NK-92 treated with Interleukin-12 subunit alpha and Interleukin-12 subunit beta, amount 100 ng/mL, for 24 hours (cell line): ENCODE measurements at places on chromosomes 3 and 15.

DNA sequence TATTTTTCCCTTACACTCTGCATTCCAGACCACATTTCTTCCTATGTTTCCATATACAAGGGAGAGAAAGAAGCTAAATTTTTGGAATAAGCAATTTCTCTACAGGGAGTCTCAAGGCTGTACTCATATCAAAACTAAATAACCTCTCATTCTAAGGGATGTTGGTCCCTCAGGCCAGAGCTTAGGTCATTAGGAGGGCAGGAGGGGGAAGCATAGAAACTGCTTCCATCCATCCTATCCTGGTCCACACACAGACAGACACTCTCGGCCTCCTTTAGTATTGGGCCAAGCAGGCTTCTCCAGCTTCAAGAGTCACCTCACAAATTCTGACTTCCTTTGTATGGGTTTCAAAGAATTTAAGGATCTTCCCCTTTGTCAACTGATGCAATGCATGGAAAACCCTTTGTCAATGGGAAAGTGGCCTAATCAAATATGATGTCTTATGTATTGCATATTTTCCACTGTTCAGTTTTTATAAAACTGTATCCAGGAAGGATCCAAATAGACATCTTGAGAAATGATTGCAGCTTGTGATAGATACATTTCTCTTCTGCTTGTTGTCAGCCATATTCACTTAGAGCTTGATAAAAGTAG is 140.7 kb upstream of the RARB start:
- DNase-seq: no peak

- no peak for DNase-seq
These were observed 996.5 kb downstream of the TUSC7 start for GRCh38 chr3:117706037-117706436.

DNA sequence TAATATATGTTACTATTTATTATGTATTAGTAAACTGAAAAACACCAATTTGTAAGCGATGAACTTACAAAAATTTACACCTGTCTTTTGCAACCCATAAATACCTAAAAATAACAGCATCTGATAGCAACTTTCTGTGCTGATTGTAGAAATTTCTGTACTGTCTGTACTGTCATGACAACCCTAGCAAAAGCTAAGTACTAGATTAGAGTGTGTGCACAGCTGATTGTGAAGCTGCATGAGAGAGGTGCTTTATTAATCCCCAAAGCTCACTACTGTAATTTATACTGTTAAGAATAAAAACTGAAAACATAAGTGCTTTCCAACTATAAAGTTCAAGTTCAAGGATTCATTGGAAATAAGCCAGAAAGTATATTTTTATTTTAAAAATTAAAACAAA is 815 bp downstream of the BCL2A1 start:
- DNase-seq: no peak

GRCh38 chr3:125322166-125322565 is 53.0 kb downstream of the ZNF148 start:
- no peak for DNase-seq

DNA sequence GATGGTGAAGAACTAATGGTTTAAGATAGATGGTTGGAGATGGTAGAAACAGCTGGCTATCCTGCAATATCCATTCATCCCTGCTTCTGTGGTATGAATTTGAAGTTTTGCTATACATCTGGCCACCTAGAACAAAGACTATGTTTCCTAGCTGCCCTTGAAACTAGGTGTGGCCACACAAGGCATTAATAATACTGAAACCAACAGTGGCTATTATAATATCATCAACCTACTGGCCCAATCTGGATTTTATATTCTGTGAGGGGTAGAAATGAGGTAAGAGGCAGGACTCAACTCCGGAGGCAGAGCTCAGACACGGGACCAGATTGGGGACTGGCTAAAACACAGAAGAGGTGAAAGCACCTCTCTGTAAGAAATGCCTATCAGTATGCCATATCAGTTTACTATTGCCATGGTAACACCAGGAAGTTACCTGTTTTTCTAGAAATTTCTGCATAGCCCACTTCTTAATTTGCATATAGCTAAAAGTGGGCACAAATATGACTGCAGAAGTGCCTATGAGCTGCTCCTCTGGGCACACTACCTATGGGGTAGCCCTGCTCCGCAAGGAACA is 8.4 kb downstream of the IFT80 start:
- no peak for DNase-seq

- no peak for DNase-seq
These were observed 405.0 kb upstream of the IL12A start for GRCh38 chr3:159583662-159584061.

DNA sequence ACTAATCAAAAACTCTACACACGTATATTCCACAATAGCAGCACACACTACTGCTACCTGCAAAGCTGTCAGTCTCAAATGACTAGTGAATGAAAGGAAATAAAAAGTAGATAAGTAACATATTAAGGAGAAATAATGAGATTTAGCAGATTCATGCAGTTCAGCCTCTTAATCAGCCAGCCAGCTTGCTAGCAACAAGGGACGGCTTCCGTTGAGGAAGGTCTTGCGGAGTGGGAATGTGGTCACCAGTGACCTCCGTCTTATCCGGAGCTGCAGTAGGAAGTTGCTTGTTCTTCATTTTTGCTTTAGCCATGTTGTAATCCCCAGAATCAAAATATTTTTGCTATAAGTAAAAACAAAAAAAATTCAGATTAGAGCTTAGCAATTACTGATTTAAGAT is 17.1 kb downstream of the ARPP19 start:
- DNase-seq: no peak

GRCh38 chr3:152719264-152719663 is 115.7 kb upstream of the P2RY1 start:
- no peak for DNase-seq

- no peak for DNase-seq
These were observed 7.5 kb upstream of the MEGF11 start for GRCh38 chr15:66261056-66261455.

GRCh38 chr3:169624533-169624972 is 39.0 kb downstream of the MECOM start:
- DNase-seq: no peak

GRCh38 chr15:77091097-77091496 is 20.2 kb upstream of the TSPAN3 start:
- DNase-seq: no peak

- DNase-seq: no peak
These were observed 214.4 kb upstream of the SOX2 start for GRCh38 chr3:181497358-181497757.

GRCh38 chr3:134352031-134352671 is 22.1 kb downstream of the AMOTL2 start:
- DNase-seq: no peak

DNA sequence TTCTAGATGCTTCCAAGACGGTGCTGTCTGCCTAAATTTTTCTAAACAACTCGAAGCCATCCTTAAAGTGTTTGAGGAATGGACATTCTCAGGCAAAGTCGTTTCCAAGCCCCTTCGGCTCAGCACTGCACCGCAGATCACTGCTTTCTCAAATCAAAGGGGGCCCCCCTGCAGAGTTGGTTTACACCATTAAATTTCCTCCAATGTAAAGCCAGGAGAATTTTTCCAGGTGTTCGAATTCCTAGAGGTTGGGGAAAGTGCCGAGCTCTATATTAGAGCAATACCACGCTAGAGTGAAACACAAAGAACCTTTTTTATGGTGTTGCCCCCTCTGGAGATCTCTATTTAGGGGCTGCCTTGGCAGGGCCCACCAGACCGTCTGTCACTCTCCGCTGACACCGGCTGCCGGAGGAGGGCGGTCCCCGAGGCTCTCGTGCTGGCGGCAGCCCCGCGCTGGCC is 277.9 kb upstream of the NR2F2 start:
- DNase-seq: no peak
